ENCODE measurements at places on chromosomes 4 and X. TPM values are rescaled to one million over a fixed set of nuclear protein-coding genes. Genes with fewer than 3 reads are reported as not detected.

The CLCN4 gene
- 3.1 TPM for total RNA-seq

The CPZ gene
- total RNA-seq = 1.5 TPM

The FUNDC1 gene
- 13.2 TPM for total RNA-seq

The L1CAM gene
- total RNA-seq = 3.7 TPM

The CSAG3 gene
- total RNA-seq = not detected

The SHROOM2 gene
- 0.19 TPM for total RNA-seq
